ENCODE measurements at places on chromosomes 7 and 10. TPM values are rescaled to one million over a fixed set of nuclear protein-coding genes. Genes with fewer than 3 reads are reported as not detected.

ZFYVE27 gene
- total RNA-seq = 33.2 TPM

DNA sequence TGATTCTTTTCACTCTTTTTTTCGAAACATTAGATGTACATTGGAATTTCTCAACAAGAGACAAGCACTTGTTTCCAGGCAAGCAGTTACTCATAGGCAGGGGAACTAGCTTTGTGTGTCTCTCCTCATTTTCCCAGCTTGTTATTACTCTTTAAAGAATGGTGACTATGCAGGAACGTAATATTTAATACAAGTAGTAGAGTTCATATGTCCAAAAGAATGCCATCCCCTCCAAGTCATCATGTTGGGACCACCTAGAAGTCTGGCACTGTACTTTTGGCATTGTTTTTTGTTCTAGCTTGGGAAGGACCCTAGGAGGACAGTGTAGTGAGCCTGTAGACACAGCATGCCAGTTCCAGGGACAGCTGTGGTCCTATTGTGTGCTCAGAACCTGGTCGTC, 650.7 kb downstream of the INHBA start:
- H3K27ac ChIP-seq = no peak overlapping the region
- H3K4me3 ChIP-seq = no peak overlapping the region
- H3K4me1 ChIP-seq = no peaks in the 10 kb centered on the region

VSTM2A gene
- total RNA-seq = not detected

PNLIPRP3 gene
- total RNA-seq = not detected

DNA sequence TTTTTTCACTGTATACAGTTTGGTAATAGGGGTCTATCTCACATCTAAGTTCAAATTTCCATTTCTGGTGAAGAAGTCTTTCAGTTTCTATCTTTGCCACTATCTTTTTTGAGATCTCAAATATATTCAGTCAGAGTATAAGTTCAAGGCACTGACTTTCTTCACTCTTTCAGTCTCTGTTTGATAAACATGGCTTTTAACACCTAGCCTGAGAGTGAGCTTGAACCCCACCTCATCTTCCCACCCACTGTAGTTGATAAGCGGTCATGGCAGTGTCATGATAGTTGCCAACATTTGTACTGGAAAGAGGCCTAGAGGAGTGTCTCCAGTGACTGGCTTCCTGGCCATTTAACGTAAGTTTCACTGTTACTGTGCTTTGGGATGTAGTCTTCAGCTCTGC, 41.2 kb upstream of the AGR3 start:
- H3K27me3 ChIP-seq = no peaks in the 10 kb centered on the region
- no peaks in the 10 kb centered on the region for H3K4me1 ChIP-seq
- H3K4me3 ChIP-seq = no peak overlapping the region
- no peak overlapping the region for H3K27ac ChIP-seq

DNA sequence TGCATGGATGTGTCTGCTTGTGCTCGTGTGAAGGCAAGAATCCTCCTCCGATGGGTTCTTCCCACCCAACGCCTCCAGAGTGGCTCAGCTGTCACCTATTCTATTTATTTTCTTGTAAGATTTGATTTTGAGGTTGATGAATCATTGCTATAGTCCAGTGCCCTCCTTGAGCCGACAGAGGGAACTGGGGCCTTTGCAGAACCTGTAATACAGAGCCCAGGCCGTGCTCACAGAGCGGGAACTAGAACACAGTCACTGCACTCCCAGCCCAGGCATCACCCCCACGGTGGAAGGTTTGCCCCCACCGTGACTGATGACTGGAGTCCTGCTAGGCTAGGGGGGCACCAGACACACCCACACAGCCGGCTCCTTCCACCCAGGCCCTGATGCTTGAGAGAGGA, 2.0 kb downstream of the RARRES2 start:
- H3K27me3 ChIP-seq = no peaks in the 10 kb centered on the region
- no peaks in the 10 kb centered on the region for H3K4me1 ChIP-seq
- H3K4me3 ChIP-seq = no peak overlapping the region
- H3K36me3 ChIP-seq = no peaks in the 10 kb centered on the region

DNA sequence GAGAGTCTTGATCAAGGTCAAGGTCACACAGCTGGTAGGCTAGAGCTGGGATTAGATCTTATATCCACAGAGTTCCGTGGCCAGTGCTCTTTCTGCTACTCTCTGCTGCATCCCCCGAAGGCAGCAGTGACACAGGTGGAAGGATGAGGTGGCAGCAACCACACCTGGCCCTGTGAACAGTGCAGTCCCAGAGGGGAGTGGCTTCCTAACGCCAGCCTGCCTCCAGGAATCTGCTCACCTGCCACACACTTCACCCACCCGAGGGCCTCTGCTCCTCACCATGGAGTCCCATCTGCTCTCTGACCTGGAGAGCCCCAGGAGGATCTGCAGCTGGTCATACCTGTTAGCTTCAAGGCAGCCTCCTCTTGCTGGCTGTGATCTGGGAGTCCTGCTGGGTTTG, 484.2 kb downstream of the PLXNA4 start:
- no peaks in the 10 kb centered on the region for H3K27me3 ChIP-seq
- DNase-seq = no peak
- H3K4me3 ChIP-seq = no peak overlapping the region
- H3K27ac ChIP-seq = no peak overlapping the region

TMEM213 gene
- total RNA-seq = not detected

GRCh38 chr10:80442879-80443278, 11.2 kb upstream of the TSPAN14 start:
- no peaks in the 10 kb centered on the region for H3K36me3 ChIP-seq
- H3K4me1 ChIP-seq = no peaks in the 10 kb centered on the region
- no peak overlapping the region for H3K27ac ChIP-seq
- peak; percentile 37 for DNase-seq

Data from aorta (tissue), 5 donors.